Activated CD4-positive, alpha-beta T cell treated with anti-CD3 and anti-CD28 coated beads, Interleukin-2, Interleukin-4, amounts not matched to agents 100 ng/mL and 50 ng/mL, durations not matched to agents 16 hours and 8 hours (primary cell): ENCODE measurements at places on chromosomes 2 and 18.

- DNase-seq, result no peak
These were observed 77.0 kb upstream of the TMEM200C start for GRCh38 chr18:5972298-5972697.

- DNase-seq, result peak; percentile 33
These were observed 49.3 kb downstream of the CIB4 start for GRCh38 chr2:26591619-26592505.

GRCh38 chr2:52083214-52083613 is 1051.3 kb upstream of the NRXN1 start:
- no peak for DNase-seq

DNA sequence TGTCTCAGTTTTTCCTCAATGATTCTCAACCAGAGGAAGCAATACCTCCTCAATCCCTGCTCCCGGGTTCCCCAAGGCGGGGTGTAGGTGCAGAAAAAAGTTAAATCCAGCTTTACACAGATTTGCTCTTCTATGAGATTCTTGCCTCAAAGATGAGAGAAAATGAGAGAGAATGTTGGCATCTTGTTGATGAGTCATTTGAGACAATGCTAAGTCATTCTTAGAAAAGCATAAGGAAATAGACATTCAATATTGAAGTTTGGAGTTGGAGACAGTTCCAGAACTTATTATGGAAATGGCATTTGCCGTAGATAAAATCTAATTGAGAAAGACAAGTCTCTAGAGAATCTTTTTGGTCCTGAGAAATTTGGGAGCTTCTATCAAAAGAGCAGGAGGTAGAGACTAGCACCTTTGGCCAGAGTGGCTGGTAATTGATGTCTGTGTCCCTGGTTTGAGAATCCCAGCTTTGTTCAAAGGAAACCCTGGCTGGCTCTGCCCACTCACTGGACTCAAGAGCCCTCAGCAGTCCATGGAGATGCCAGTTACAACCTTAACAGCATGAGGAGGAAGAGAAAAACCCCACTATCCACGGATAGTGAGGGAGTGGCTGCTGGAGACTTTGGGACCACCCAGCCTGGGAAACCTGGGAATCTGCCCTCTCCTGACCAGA is 181.2 kb downstream of the FAM124B start:
- peak; percentile 44 for DNase-seq

- DNase-seq, result no peak
These were observed 411 bp downstream of the NARS1 start for GRCh38 chr18:57621246-57621604.

GRCh38 chr2:219038600-219038999 is 2.7 kb downstream of the CFAP65 start:
- DNase-seq, result no peak

GRCh38 chr2:24861500-24861899 is 58.5 kb downstream of the ADCY3 start:
- DNase-seq, result no peak

GRCh38 chr2:238569507-238570195 is 142.9 kb downstream of the ASB1 start:
- no peak for DNase-seq

- DNase-seq, result no peak
These were observed 39.6 kb upstream of the SCN1A start for GRCh38 chr2:166167449-166167848.

- DNase-seq, result no peak
These were observed 86.4 kb downstream of the GFPT1 start for GRCh38 chr2:69300650-69301049.

DNA sequence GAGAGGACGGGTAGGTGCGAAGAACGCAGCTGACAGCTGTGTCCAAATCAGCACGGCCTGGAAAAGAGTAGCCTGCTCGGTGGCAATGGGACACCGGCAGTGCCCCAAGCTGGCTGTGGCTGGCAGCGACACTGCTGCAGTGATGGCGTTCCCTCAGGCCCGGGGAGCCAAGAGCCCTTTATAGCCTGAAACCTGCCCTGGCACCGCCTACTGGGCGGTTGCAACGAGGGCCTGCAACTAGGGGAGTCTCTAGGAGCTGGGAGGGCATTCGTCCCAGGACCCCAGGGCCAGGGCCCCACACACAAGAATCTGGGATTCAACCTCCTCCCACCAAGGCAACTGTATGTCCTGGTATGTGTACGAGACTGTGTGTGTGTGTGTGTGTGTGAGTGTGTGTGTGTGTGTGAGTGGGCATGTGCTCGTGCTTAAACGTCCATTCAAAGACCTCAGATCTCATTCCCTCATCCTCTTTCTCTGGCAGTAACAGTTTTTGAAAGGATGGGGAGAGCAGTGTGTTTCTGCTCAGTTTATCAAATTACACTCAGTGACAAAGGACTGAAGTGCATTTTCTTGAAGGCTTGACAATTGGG is 6.8 kb upstream of the CYP26B1 start:
- no peak for DNase-seq

DNA sequence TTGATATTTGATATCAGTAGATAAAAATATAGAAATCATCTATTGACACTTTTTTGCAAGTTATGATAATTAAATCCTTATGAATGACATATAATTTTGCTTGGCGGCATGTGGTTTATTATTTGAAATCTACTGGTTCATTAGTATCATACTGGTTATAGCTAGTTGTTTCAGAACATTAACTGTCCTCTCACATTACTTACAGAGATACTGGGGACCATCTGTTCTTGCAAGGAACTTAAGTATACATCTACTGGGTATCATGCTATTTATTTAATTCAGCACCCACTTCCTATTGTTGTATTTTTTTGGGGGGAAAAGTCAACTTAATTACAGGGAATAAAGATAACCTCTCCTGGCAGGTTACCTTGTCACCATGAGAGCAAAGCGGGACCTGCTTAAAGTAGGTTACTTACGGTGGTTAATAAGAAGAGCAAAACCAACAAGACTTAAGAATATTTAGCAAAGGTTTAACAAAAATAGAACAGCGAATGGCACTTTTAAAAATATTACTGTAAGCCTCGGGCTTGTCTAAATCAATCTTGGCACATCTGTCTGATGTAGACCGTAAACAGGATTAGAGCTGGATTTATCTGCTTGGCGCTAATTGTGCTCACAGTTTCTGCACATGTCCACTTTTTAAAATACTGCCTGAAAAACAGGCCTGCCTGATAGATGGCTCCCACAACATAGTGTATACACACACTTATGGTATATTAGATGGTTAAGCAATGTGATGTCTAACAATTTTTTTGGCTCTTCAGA is 41.8 kb downstream of the CERKL start:
- no peak for DNase-seq

GRCh38 chr2:232950751-232951150 is 62.3 kb downstream of the NGEF start:
- no peak for DNase-seq

- DNase-seq, result no peak
These were observed 59.8 kb upstream of the SLC8A1 start for GRCh38 chr2:40511661-40512213.

GRCh38 chr2:15660491-15661294 is 69.0 kb downstream of the DDX1 start:
- DNase-seq, result no peak
